GM13977 (cell line): ENCODE measurements at places on chromosomes 13 and 19.

DNA sequence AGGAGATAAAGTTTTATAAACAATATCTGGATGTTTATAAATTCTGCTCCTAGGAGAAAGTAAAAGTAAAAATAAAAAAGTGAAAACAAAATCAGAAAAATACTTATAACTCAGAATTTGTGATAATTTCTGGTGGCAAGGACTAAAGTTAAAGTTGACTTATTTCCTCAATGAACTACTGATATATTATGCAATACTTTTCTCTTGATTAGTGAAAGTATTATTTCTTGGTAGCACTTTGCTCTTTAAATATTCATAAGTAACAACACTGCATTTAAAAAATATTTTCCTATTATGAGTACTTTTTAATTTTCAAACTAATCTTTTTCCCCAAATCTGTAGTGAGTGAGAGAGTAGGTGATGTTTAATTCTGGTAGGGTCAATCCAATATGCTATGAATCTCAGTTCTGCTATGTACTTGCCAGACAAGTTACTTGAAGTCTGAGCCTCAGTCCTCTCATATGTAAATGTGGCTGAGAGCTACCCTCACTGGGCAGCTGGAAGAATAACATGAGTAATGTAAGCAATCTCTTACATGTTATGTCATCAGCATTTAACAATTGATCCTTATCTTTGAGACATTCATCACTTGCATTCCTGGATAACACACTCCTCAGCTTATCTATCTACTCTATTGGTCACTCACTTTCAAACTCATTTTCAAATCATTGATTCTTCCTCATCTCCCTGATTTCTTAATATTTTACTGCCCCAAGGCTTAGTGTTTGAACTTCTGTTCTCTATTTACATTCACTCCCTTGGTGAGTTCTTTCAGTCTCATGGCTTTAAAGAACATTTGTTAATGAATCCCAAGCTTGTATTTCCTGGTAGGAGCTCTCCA is 239.0 kb downstream of the RGCC start:
- DNase-seq = no peak

- DNase-seq = no peak
Measured at GRCh38 chr19:5822181-5822844, 17.2 kb downstream of the FUT6 start.

GRCh38 chr13:107250628-107251027 is 682.7 kb upstream of the ARGLU1 start:
- DNase-seq = no peak

- DNase-seq = no peak
Measured at GRCh38 chr13:114341003-114341777, 26.9 kb downstream of the CHAMP1 start.

- DNase-seq = no peak
Measured at GRCh38 chr13:82356667-82357410, 1525.4 kb downstream of the SLITRK1 start.

DNA sequence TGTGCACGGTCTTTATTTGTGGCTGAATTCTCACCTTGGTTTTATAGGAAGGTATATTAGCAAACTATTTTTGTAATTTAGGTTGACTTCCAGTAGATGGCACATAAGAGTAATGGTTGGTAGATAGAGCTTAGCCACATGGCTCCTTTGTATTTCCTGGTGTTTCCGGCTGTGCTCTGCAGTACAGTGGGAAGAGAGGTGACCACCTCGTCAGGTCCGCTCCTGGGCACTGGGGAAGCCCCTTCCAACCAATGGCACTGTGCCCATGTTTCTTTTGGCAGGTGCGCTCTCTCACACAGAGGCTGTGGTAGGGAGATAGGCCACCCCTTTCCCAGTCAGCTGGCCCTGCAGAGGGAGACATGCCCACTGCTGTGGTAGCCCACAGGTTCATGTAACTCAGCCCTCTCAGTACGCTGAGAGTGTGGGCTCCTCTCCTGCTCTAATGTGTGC is 74.3 kb upstream of the ATP12A start:
- DNase-seq = no peak

DNA sequence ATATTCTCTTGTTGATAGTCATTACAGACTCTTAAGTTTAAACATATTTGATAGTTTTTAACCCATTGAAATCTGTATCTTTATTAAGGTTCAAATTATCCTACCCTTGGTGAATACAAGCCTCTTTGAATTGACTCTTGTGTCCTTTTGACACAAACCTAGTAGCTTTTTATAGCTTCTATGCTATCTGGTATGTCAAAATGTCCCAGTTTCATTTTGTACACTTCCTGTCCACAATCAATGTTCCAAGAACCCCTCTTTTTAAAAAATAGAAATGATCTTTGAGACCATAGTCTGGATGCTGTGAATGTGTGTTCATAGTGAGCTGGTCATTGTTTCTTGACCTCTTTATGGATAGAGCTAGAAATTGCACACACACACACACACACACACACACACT is 39.2 kb upstream of the FGF14 start:
- DNase-seq = no peak

DNA sequence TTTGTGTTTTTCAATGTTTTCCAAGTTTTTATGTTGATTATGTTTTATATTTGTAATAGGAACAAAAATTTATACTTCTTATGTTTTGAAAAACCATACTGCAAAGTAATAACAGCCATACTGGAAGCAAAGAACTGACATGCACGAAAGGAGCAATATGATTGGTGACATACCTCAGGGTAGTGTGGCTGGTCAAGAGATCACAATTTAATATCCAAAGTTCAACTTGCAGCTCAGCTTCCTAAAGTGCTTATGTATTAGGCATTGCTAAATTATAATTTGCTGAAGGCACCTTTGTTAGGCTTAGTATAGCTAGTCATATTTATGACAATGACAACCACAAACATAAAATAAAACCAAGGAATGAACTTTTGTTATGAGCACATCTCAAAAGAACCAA is 25.9 kb downstream of the VWA8 start:
- no peak for DNase-seq

DNA sequence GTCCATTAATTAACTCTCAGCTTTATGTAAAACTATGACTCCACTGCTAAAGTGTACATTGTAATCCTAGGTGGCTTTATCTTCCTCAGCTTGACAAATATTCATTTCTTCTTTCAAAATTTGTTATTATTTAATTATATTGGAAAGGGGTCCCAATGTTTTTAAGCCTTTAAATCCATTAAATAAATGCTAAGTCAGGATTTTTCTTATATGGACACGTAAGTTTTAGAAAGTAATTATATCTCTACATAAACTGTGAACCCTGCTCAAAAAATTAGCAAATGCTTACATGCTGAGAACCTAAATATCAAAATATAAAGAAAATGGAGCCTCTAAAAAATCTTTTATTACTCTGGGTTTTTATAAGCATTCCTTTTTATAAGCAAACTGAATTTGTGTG is 78.2 kb upstream of the MIR17HG start:
- DNase-seq = no peak

DNA sequence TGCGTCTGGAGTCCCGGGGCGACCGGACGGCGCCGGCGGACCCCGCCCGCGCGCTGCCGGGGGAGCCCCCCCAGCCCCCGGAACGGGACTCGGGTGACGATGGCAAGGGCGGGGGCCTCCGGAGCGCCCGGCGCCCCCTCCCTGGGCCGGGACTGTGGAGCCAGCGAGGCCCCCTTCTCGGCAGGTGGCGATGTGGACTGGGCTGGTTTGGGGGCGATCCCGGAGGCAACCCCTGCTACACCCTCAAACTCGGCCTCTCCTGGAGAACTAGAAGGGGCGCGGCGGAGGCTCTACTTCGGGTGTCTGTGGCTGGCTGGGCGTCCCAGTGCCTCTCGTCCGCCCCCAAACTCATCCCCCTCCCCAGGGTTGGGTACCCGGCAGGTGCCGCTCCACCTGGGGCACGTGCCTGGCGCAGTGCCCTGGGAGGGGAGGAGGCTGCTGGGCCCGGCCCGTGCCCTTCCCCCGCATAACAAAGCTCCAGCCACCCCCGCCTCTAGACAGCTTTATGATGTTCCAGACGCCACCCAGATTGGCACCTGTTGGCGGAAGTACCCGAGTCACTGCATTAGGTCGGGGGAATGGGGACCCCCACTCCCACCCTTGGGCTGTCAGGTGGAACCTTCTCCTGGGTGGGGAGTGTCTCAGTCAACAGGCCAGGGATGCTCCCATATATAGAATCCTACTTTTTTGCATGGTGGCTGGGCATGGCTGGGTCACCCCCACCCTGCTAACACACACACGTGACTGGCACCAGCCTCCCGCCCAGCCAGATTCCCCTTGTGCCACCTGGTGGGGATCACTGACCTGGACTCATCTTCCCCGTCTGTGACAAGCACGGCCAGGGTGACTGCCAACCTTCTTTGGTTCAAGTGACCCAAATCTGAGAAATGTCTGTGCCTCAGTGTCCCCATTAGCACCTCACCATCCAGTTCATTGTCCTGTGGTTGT is 722 bp downstream of the PKN1 start:
- DNase-seq = no peak

- no peak for DNase-seq
Measured at GRCh38 chr13:79481685-79482052, 714 bp downstream of the NDFIP2 start.

- no peak for DNase-seq
Measured at GRCh38 chr13:26168237-26168814, 53.8 kb downstream of the RNF6 start.

- DNase-seq = no peak
Measured at GRCh38 chr19:49812452-49812996, 568 bp downstream of the FUZ start.

GRCh38 chr13:27569405-27569804 is 50.9 kb downstream of the LNX2 start:
- no peak for DNase-seq

GRCh38 chr13:89518289-89519077 is 1829.0 kb upstream of the MIR17HG start:
- no peak for DNase-seq

- no peak for DNase-seq
Measured at GRCh38 chr13:52399708-52400107, 6.3 kb downstream of the THSD1 start.

DNA sequence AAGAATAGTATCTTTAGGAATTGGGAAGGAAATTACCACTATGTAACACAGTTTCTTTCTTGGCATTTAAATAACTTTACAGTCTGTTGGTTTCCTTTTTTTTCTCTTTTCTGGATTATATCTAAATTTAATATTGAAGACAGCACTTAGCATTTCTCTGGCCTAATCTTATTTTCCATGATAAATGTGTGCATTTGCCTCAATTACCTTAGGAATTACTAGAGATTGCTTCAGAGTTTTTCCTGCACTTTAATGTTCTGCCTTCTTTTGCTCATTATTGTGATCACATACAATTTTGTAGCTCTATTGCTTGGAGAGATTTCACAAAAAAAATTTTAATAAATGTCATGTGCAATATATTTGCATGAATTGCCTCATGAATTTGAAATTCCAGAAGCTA is 25.1 kb downstream of the DCT start:
- DNase-seq = no peak

GRCh38 chr19:53595510-53595867 is 36.3 kb upstream of the DPRX start:
- DNase-seq = no peak
